ENCODE measurements at places on chromosomes 3 and 15.

DNA sequence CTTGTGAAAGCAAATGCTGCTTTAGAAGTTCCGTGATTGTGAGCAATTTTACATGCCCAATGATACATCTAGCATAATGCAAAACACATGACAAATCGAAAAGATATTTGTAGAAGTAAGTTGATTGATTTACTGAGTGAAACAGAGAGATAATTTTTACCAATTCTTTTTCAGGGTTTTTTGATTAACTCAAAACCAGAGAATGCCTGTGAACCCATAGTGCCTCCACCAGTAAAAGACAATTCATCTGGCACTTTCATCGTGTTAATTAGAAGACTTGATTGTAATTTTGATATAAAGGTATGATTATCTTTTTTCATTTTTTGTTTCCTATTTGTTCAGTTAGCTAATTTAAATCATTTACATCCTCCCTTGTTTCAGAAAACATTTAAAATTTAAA lies 58.8 kb downstream of the RNF13 start:
- DNase-seq, result no peak

DNA sequence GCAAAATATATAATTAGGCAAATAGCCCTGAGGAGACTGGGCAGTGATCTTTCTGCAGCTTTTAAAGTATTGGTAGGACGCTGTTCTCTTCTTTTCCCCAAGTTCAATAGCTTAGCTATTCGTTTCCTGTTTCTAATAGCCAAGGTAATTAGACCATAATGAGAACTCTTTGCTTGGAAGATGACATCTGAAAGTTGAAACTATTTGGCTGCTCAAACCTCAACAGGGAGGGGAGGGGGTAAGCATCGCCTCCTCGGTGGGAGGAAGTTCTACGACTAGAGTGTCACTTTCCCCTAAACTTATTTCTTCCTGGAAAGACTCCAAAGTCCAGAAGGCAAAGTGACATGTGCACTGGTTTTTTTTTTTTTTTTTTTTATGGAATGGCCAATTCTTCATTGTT lies 22.8 kb upstream of the ALDH1A3 start:
- DNase-seq, result no peak

- DNase-seq, result no peak
These were observed 77.8 kb upstream of the TAMM41 start for GRCh38 chr3:11924518-11924917.

GRCh38 chr3:115626006-115626409 lies 2.7 kb downstream of the GAP43 start:
- DNase-seq, result no peak

GRCh38 chr15:33547876-33548275 lies 237.1 kb downstream of the RYR3 start:
- no peak for DNase-seq

DNA sequence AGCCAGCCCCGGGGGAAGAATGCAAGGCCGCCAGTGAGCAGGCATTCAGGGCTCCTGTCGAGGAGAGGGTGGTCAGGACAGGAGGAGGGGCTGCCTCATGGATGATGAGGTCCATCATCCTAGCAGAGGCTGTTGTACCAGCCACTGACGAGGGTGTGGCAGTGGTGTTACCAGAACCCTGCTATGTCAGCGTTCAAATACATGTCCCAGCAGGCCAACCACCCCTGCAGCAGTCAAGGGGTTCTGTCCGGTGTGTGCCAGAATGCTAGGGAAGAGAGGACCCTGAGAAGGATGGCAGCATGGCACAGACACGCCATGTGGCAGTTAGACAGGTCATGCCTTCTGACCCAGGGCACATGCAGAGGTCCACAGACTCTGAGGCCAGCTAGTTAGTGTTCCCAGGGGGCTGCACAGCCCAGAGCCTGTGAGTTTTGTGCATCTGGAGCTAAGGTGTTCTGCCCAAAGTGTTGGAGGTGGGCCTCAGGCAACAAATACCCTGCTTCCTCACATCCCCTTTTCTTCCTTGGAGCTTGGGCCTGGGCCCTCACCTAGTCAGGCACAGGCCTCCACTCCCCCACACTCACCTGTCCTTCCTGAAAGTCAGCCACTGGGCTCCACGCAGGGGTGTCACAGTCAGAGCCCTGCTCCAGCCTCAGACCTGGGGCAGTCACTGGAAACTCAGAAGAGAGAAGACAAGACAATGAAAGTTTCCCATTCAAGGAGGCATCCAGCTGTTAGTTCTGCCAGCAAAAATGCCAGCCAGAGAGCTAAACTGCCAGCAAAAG lies 7.8 kb downstream of the PAK6 start:
- peak; percentile 41 for DNase-seq

DNA sequence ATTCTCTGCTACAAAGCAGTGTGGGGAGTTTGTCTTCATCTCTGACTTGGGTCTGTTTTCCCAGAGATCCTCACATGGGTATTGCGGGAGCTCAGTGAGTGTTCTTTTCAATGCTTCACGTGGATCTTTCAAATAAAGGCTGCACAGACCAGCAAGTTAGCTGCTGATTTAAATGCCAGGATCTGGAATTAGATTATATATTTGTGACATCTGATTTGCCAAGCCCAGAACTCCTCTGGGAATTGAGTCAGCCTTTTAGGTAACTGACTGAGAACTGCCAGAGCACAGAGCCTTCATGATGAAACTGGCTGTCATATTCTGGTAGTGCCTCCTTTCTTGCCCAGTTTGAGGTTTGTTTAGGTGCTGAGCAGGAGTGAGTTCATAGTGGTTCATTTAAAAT lies 14.7 kb downstream of the EDEM1 start:
- no peak for DNase-seq

DNA sequence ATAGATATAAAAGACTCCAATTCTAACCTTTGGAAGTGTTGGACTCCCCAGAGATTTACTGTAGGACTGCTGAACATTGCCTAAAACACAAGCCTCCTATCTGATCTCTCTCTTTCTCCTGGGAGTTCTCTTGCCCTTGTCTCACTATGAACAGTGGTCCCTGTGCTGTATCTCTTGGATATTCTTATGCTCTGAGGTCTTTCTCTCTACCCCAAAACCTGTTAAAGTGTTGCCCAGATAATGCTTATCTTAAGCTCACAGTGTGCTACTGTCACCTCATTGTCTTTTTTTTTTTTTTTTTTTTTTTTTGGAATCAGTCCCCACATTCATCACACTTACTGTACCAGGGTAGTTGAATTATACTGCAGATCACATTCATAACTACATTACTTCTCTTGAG lies 131.0 kb upstream of the CBLB start:
- no peak for DNase-seq

DNA sequence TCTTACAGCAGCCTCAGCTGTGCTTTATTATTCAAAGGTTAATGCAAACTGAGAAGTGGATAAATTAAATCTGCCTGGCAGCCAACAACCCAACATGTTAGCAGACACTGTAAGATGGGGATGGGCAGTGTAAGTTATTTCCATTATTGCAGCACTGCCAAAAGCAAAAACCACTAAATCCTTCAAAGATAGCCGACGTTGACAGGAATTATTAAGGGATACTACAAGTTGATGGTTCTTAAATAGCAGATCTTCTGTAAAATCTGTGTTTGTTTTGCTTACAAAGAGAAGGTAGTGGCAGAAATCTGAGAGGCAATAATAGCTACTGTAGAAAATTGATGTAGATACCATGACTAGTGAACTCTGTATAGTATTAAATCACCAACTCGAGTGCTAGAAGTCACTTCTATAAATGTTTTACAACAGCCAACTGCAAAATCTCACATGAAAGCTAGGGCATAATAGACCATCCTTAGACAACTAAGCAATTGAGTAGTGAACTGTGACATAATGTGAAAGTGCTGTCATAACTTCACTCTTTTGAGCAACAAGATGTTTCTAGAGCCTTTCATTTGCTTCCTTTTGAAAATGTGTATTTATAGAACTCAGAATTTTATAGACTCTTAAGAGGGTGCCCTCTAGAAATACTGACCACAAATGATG lies 278.6 kb downstream of the UBE2E2 start:
- DNase-seq, result no peak

DNA sequence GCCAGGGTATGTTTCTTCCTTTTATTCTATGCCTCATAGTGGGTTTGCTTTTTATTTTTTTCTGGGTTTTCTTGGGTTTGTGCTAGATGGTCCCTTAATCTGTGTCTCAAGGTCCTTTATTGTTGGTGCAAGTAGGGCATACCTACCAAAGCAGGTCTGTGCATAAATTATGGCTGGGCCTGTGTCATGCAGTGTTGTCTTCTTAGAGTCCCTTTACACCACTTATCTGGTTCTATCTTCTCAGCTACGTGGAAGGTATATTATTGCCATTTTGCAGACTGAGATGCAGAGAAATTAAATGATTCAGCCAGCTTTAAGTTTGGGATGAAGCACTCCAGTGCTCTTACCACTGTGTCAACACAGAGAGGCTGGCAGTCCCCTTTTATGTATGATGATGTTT lies 293.5 kb upstream of the SOX2 start:
- no peak for DNase-seq

DNA sequence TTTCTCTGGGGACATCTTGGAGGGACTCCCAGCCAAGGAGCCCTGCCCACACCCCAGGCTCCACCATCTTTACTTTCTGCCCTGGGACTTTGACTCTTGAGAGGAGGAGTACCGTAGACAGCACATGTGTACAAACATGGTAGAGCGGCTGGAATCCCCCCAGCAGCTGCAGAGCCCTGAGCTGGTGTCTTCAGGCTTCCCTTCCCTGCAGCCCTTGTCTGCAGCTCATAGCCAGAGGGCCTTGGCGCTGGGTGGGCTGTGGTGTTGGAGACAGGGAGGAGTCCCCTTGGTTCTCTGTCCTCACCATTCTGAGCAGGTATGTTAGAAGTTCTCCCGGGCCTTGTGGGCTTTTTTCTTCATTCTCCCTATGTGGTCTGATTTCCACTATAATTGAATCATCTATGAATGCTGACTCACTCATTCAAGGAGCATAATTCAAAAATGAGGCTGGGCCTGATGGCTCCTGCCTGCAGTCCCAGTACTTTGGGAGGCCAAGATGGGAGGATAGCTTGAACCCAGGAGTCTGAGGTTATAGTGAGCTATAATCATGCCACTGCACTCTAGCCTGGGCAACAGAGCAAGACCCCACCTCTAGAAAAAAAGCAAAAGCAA lies 97.8 kb upstream of the MEF2A start:
- DNase-seq, result no peak

GRCh38 chr15:88821993-88822392 lies 18.8 kb downstream of the ACAN start:
- no peak for DNase-seq

DNA sequence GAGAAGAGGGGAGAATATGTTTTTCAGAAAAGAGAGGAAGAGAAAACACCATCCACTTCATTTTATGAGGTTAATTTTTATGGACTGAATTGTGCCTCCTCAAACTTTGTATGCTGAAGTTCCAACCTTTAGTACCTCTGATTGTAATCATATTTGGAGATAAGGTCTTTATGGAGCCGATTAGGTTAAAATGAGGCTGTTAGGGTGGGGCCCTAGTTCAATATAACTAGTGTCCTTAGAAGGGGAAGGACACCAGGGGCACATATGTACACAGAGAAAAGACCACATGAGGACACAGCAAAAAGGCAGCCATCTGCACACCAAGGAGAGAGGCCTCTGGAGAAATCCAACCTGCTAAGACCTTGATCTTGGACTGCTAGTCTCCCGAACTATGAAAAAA lies 38.9 kb upstream of the TCF12 start:
- DNase-seq, result no peak

DNA sequence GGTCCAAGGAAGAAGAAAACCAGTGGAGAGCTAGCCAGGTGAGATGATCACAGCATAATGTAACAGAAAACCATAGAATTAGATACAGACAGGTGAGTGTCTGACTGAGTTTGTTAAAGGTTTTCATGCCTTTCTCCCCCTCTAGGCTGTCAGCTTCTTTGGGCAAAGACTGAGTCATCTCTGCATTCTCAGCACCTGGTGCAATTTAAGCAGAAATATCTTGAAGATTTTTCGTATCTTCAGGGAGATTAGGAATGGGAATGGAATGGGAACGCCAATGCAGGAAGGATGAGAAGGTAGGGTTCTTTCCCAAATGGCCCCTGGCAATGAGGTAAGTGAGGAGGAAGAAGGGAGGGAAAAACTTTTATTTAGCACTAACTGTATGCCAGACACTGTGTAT lies 122.0 kb upstream of the SLC7A14 start:
- DNase-seq, result no peak

DNA sequence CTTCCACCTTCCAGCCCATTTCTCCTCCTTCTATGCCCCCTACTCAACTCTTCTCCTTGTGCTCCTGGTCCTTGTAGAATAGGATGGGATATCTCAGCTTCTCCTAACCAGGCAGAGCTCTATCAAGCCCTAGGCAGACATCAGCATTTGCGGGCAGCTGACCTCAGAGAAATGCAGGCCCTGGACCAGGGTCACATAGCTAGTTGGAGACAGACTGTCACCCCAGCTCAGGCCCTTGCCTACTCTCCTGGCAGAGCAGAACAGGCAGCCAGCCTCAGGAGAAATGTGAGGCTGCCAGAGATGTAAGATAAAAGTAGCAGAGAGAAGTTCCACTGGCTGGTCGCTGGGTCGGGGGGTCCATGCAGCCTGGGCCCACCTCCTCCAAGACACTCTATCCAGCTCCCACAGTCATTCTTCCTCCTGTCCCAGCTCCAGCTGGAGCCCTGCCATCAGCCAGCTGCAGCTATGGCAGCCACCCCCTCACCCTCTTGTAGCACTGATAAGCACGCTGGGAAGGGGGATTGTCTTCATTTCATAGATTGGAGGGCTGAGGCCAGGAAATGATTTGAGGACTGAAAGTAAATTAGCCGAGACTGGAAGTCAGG lies 4.0 kb downstream of the CYP8B1 start:
- DNase-seq, result no peak

- DNase-seq, result no peak
These were observed 1.4 kb upstream of the ZFAND6 start for GRCh38 chr15:80058044-80058443.

DNA sequence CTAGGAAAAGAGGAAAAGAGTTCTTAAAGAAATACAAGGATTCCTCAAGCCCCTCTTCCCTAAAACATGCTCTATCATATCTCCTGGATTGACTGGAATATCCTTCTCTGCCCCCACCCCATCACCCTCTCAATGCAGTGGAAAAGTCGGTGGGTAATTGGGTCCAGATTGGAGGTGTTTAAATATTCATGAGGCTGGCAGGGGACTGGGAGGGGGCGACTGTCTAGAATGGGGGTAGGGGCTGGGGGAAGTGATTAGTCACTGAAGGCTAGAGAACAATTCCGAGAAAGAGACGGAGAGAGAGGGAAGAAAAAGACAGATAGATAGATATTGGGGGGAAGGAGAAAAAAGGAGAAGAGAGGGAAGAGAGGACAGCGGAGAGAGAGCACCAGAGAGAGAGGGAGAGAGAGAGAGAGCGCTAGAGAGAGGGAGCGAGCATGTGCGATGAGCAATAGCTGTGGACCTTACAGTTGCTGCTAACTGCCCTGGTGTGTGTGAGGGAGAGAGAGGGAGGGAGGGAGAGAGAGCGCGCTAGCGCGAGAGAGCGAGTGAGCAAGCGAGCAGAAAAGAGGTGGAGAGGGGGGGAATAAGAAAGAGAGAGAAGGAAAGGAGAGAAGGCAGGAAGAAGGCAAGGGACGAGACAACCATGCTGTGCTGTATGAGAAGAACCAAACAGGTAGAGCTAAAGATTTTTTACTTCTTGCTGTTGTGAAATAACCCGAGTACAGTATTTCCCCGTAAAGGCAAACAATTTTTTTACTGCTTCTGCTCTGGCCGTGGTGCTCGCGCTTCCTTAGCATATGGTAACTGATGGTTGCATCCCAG lies at the start of gene GAP43:
TSS of gene GAP43 (plus strand) at position 467 of the 825 bp plus-strand sequence. CDS start at position 647, 180 bp downstream.
- peak; percentile 61 for DNase-seq

- no peak for DNase-seq
These were observed 1.2 kb downstream of the TIGIT start for GRCh38 chr3:114294940-114295480.

GRCh38 chr3:193498215-193498614 lies 56.5 kb downstream of the ATP13A4 start:
- DNase-seq, result no peak

GRCh38 chr3:132009241-132009640 lies 25.6 kb downstream of the CPNE4 start:
- no peak for DNase-seq

GRCh38 chr15:70447521-70447920 lies 315.8 kb downstream of the UACA start:
- no peak for DNase-seq

Measured in sciatic nerve (tissue), 2 donors.